ENCODE measurements at places on chromosomes 3 and 15. TPM values are rescaled to one million over a fixed set of nuclear protein-coding genes. Genes with fewer than 3 reads are reported as not detected.

FGF7 gene
- total RNA-seq, result not detected

- no peak overlapping the region for H3K27ac ChIP-seq
- no peak overlapping the region for H3K4me3 ChIP-seq
These were observed 258.1 kb downstream of the TIGIT start for GRCh38 chr3:114551770-114552526.

GAP43 gene
- total RNA-seq, result 42.0 TPM

- H3K4me1 ChIP-seq, result no peaks in the 10 kb centered on the region
- H3K27ac ChIP-seq, result no peak overlapping the region
- peak; percentile 47 for DNase-seq
- H3K36me3 ChIP-seq, result no peaks in the 10 kb centered on the region
- no peak overlapping the region for H3K4me3 ChIP-seq
These were observed 14.2 kb downstream of the EIF4E3 start for GRCh38 chr3:71710906-71711494.

DNA sequence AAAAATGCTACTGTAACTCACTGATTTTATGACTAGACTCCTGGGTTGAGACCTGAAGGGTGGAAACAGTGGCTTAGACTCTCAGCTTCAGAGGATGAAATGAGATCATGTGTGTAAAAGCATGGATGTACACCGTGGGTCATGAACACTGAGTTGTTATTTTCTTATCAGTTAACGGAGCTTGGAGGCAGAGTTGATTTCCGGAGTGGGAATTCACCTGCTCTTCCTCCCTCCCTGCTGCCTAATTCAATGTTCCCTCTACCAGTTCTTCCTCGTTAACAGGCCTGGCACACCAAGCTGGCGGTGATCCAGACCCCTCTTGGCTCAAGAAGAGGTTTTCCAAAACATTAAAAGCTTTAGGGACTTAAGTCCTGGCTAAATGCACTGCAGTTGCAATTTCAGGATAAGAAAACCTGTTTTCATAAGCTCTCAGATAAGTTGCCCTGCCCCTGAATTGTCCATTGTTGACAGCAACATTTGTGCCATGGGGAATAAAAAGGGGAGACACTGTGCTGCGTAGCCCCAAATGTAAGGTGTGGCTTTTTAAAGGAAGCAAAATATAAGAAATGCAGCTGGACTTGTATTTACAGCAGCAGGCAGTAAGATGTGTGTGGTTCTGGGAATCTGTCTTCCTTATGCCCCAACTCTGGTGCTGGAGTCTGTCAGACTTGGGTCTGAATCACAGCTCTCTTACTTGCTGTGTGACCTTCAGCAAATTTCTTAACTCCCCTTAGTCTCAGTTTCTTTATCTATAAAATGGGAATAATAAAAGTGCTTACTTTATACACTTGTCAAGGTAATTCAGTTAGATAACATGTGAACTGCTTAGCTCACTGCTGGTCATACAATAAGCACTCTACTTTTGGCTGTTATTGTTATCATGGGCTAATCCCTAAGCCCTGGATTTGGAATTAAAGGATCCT lies 9.9 kb downstream of the PDIA5 start:
- H3K4me1 ChIP-seq, result peaks cover 22% of the 10 kb centered on the region
- DNase-seq, result peak; percentile 62
- no peaks in the 10 kb centered on the region for H3K27me3 ChIP-seq
- H3K36me3 ChIP-seq, result no peaks in the 10 kb centered on the region

- H3K4me1 ChIP-seq, result no peaks in the 10 kb centered on the region
- no peak overlapping the region for H3K27ac ChIP-seq
- H3K4me3 ChIP-seq, result no peak overlapping the region
- no peaks in the 10 kb centered on the region for H3K36me3 ChIP-seq
These were observed 31.1 kb upstream of the SUCLG2 start for GRCh38 chr3:67685499-67685898.

DNA sequence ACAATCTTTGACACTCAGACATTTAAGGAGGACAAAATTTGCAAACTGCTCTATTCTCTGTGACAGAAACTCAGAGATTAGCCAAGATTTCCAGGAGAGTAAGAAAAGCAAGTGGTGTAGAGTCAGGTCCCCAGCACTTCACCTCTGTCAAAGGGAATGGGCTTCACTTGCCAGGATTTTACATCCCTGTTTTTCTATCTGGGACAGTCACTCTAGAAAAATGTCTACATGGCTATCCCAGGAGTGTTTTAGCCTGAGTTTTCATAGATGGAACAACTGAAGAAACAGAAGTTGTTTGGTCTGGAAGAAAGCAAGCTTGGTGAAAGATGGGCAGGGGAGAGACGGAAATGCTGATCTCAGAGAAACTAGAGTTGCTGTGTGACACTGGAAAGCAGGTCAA lies 3.0 kb downstream of the FAM219B start:
- no peak overlapping the region for H3K4me3 ChIP-seq
- no peak for DNase-seq
- peaks cover 58% of the 10 kb centered on the region for H3K36me3 ChIP-seq
- no peak overlapping the region for H3K27ac ChIP-seq
- H3K27me3 ChIP-seq, result no peaks in the 10 kb centered on the region
- peaks cover 4% of the 10 kb centered on the region for H3K4me1 ChIP-seq

DNA sequence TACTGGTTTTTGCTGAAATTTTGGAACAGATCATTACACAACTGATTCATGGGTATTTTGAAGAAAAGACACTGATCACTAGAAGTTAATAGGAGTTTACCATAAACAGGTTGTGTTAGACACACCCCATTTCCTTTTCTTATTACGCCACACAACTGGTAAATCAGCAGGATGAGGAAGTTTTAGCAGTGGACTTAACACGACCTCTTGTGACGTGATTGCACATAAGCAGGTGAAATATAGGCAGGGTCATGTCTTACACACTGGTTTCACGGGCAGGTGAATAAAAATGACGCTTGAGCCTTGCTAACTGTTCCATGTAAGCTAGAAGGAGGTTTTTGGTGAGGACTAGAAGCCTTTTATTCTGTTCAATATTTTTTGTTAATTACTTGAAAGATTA lies 27.1 kb upstream of the TPRG1 start:
- H3K27me3 ChIP-seq, result no peaks in the 10 kb centered on the region
- H3K27ac ChIP-seq, result no peak overlapping the region
- no peak overlapping the region for H3K4me3 ChIP-seq
- peak; percentile 15 for DNase-seq

DNA sequence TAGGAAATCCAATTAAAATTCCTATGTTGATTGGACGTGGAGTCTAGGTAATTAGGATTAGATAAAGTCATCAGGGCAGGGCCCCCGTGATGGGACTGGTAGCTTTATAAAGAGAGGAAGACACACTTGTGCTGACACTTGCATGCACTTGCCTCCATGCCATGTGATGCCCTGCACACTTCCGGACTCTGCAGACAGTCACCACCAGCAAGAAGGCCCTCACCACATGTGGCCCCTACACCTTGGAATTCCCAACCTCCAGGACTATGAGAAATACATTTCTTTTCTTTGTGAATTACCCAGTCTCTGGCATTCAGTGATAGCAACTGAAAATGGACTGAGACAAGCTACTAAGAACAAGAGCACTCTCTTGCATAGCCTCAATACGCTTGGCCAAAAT lies 90.6 kb downstream of the CRYGS start:
- H3K4me1 ChIP-seq, result peaks cover 10% of the 10 kb centered on the region
- no peak overlapping the region for H3K27ac ChIP-seq
- H3K27me3 ChIP-seq, result peaks cover 2% of the 10 kb centered on the region
- no peak overlapping the region for H3K4me3 ChIP-seq
- no peaks in the 10 kb centered on the region for H3K36me3 ChIP-seq

TMEM266 gene
- not detected for total RNA-seq

THAP10 gene
- total RNA-seq, result 6.6 TPM

STX19 gene
- total RNA-seq, result not detected

DNA sequence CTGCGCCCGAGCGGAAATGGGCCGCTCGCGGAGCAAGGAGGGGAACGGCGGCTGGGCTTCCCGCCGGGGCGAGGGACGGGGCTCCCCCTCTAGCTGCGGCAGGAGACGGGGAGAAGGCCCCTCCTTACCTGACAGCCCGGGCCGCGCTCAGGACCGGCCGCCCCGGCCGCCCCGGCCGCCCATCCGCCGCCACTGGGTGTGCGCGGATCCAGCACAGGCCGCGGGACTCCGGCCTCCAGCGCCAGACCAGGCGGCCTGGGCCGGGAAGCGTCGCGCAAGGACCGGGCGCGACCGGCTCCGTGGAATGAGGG lies 296 bp downstream of the TPRA1 start:
- no peak for DNase-seq
- H3K27me3 ChIP-seq, result no peaks in the 10 kb centered on the region
- H3K4me3 ChIP-seq, result peak overlapping the region; percentile 93
- H3K4me1 ChIP-seq, result peaks cover 13% of the 10 kb centered on the region

C3orf70 gene
- 0.26 TPM for total RNA-seq

- H3K4me1 ChIP-seq, result peaks cover 14% of the 10 kb centered on the region
- H3K36me3 ChIP-seq, result no peaks in the 10 kb centered on the region
- peak overlapping the region; percentile 17 for H3K4me3 ChIP-seq
These were observed 14.9 kb downstream of the LIPH start for GRCh38 chr3:185537369-185537970.

CPN2 gene
- total RNA-seq, result not detected

PLSCR5 gene
- not detected for total RNA-seq

GRCh38 chr15:89023311-89023961 lies 64.8 kb upstream of the ABHD2 start:
- no peak overlapping the region for H3K4me3 ChIP-seq
- no peaks in the 10 kb centered on the region for H3K4me1 ChIP-seq
- no peak for DNase-seq
- H3K36me3 ChIP-seq, result no peaks in the 10 kb centered on the region
- no peak overlapping the region for H3K27ac ChIP-seq

LRTM1 gene
- total RNA-seq, result not detected

GRAMD1C gene
- total RNA-seq, result 4.5 TPM

PEAK1 gene
- total RNA-seq, result 36.7 TPM

DNA sequence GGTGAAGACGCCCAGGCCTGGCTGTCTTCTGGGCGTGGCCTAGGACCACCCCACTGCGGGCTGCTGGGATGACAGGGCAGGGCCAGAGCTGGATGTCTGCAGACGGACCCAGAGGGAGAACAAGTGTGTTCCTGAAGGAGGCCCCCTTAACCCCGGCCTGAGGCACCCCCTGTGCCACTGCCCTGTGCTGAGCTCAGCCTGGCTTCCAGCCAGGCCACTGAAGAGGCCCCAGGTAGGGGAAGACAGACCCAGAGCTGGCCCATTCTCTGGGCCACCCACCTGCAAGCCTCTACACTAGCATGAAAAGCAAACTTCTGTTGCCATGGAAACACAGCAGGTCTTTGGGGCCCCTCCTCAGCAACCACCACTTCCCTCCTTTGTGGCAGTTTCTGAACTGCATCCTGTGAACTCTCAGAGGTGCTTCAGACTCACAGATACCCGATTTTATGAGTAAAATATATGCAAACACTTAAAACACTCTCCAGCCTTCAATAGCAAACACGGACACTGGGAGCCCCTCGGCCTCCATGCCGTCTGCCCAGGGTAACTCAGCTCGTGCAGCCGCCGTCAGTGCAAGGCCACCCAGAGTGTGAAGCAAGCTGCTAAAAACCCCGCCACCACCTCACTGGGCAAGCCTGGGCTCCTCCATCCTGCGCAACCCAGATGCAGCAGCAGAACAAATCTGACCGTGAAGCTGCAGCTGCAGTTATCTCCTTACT lies 42.5 kb downstream of the CMTM6 start:
- H3K4me3 ChIP-seq, result no peak overlapping the region
- DNase-seq, result no peak
- H3K4me1 ChIP-seq, result no peaks in the 10 kb centered on the region
- H3K27ac ChIP-seq, result no peak overlapping the region

DNA sequence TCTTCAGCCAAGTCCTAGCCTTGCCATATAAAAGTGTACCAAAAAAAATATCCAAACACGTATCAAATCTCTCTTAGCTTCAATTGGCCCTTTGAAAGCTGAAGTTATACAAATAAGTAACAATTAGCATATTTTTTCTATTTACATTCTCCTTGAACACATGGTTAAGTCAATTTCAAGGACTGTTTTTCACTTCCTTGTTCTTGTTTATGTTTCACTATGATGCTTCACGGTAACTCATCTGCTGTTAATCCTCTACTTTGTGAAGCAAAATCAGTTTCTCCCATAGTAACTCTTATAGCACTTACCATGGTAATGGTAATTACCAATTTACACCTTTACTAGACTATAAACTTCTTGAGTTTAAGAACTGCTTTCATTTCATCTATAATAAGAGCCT lies 10.6 kb upstream of the SPRED1 start:
- no peaks in the 10 kb centered on the region for H3K36me3 ChIP-seq
- H3K4me3 ChIP-seq, result no peak overlapping the region
- no peak for DNase-seq
- H3K27ac ChIP-seq, result no peak overlapping the region
- H3K4me1 ChIP-seq, result peaks cover 16% of the 10 kb centered on the region
- peaks cover 19% of the 10 kb centered on the region for H3K27me3 ChIP-seq

GRCh38 chr3:133620066-133620784 lies 41.5 kb downstream of the TOPBP1 start:
- no peaks in the 10 kb centered on the region for H3K4me1 ChIP-seq
- H3K36me3 ChIP-seq, result peaks cover 63% of the 10 kb centered on the region
- H3K27ac ChIP-seq, result no peak overlapping the region
- no peaks in the 10 kb centered on the region for H3K27me3 ChIP-seq
- no peak overlapping the region for H3K4me3 ChIP-seq

GRCh38 chr3:106191211-106191610 lies 322.4 kb upstream of the CBLB start:
- H3K27me3 ChIP-seq, result no peaks in the 10 kb centered on the region
- no peaks in the 10 kb centered on the region for H3K4me1 ChIP-seq
- H3K36me3 ChIP-seq, result no peaks in the 10 kb centered on the region

- no peak overlapping the region for H3K4me3 ChIP-seq
- no peaks in the 10 kb centered on the region for H3K36me3 ChIP-seq
- no peak for DNase-seq
- H3K4me1 ChIP-seq, result no peaks in the 10 kb centered on the region
These were observed 53.8 kb downstream of the TMEM45A start for GRCh38 chr3:100546020-100546744.

DNA sequence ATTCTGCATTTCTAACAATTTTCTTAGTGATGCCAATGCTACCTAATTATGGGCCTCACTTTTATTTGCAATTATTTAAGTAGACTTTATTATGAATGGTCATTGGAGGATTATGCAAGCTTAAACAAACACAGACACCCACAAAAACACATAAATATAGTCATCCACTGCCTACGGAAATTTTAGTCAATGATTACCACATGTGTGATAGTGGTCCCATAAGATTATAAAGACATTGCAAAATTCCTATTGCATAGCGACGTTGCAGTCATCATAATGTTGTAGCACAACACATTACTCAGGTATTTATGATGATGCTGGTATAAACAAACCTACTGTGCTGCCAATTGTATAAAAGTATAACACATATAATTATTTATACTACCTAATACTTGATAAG lies 247.8 kb upstream of the ALCAM start:
- no peaks in the 10 kb centered on the region for H3K4me1 ChIP-seq
- DNase-seq, result no peak
- no peaks in the 10 kb centered on the region for H3K27me3 ChIP-seq
- H3K4me3 ChIP-seq, result no peak overlapping the region
- H3K27ac ChIP-seq, result no peak overlapping the region
- H3K36me3 ChIP-seq, result no peaks in the 10 kb centered on the region

TMC3 gene
- total RNA-seq, result not detected

ITPKA gene
- total RNA-seq, result 4.3 TPM

Data from A673 (cell line).